MG63 (cell line): ENCODE measurements at places on chromosomes 4 and X. TPM values are rescaled to one million over a fixed set of nuclear protein-coding genes. Genes with fewer than 3 reads are reported as not detected.

L1CAM gene
- total RNA-seq: 0.30 TPM in 1 of 2 replicates, not detected in the other

SHISA3 gene
- 0.47 and 1.6 TPM in 2 replicates for total RNA-seq

RBMXL3 gene
- total RNA-seq: not detected in 2 replicates

GRK4 gene
- total RNA-seq: 2.6 and 3.7 TPM in 2 replicates

CENPVL1 gene
- not detected in 2 replicates for total RNA-seq

SMIM31 gene
- not detected in 2 replicates for total RNA-seq

DNA sequence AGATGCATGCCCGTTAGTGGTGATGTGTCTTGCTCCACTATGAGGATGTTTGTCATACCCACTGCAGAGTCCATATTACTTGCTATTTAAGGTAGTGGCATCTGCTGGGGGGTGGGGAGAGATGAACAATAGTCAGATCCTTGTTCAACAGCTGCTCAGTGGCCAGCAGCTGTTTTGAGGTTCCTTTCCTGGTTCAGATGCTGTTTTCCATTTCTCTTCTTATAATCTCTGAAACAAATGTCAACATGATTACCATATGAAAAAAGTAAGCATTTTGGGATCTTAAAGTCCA is 1567.9 kb upstream of the TENM3 start:
- DNase-seq: no peak

- DNase-seq: no peak
Measured at GRCh38 chrX:25002661-25003020, 13.1 kb downstream of the ARX start.

DNA sequence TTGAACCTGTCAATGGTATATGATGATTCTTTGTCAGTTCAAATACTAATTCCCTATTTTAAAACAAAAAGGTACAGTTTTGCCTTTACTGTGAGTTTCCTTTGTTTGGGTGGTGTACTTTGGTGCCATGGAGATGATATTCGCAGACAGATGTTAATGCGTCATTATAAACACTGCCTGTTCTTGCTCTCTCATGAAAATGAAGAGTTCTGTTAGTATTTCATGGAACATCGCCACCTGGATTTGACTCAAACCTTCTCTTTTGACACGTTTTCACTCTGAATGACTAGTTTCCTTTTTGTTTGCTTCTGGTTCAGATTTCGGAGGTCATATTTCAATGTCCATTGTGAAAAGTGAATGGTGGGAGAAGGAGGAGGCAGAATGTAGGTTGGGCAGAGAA is 6.9 kb upstream of the CTSO start:
- no peak for DNase-seq

DNA sequence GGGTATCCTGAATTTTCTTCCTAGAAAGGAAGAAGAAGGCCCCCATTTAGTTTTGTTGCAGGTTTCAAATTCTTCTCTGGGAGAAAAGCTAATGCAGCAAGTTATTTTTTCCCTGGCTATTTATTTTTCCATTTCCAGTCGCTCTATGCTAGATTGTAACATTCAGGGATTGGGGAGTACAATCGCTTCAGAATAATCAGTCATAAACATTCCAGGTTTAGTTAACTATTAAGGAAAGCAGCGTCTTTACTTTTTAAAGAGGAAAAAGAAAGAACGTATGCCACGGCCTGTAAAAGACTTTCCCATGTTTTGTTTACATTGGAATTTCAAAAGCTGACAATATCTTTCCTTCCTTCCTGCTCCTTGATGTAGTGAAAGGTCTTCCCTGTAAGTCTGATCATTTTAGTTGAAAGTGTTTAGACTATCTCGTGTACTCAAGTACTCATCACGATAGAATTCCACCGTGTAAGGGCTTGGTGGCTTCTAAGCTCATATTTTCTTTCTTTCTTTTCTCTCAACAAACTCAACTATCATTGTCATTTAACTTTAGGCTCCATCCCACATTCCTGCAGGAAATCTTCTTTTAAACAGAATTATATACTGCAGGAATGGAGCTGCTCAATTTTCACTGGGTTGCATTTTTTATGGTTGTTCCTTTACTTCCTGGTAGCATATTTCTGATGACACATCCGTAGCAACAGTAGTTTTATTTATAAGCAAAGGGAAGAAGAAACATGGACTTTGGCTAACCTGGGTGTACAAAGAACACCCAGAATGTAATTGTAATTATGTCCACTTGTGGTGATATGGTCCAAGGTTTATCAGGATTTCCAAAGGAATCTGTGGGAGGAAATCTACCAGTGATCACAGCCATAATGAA is 213.1 kb upstream of the FAT1 start:
- DNase-seq: no peak

DNA sequence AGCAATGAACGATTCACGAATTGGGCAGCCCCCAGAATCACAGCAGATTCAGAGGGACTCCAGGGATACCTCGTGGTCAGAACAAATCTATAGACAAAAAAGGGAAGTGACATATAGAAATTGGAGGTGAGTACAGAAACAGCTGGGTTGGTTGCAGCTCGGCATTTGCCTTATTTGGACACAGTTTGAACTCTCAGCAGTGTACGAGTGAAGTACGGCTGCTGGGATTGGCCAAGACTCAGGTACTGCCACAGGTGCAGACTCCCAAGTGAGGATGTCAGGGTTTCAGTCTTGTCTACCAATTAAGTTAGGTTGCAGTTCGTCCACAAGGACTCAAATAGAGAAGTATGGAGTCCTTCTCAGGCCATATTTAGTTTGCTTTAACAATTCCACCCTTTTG is 28.2 kb downstream of the HTT-AS start:
- DNase-seq: no peak

DNA sequence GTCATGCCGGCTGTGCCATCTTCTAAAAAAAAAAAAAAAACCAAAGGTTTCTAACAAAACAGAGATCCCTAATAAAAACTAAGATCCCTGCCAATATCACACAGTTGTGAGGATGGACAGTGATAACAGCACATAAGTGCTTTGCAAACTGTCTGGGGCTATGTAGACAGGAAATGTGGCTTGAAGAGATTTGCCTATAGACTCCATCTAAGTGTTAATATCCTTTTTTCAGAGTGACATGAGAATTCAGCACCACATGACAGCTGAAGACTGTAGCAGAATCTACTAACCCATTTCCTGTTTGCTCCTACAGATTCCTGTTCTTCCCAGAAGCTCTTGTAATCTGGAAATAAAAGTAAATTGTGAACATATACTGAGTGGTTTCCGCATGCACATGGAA is 215.4 kb downstream of the KDR start:
- no peak for DNase-seq

GRCh38 chr4:37999965-38000364 is 39.8 kb downstream of the PTTG2 start:
- DNase-seq: no peak

DNA sequence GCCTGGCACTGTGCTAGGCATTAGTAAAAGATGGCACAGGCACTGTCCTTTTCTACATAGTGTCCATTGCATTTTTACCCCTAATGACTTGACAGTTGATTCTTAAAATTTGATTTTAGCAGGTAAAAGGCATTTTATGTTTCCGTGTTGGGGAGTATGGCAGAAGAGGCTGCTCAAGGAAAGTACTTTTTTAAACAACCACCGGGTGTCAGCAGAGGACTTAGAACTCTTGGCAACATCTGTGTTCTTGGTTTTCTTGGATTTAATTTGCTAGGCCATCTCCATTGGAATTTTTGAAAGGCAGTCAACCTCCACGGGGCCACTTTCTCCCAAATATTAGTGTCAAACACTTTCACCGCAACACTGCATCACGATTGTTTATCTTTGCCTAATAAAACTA is 102.9 kb downstream of the TSPAN7 start:
- no peak for DNase-seq

- DNase-seq: no peak
Measured at GRCh38 chrX:79601341-79602131, 234.4 kb upstream of the ITM2A start.

DNA sequence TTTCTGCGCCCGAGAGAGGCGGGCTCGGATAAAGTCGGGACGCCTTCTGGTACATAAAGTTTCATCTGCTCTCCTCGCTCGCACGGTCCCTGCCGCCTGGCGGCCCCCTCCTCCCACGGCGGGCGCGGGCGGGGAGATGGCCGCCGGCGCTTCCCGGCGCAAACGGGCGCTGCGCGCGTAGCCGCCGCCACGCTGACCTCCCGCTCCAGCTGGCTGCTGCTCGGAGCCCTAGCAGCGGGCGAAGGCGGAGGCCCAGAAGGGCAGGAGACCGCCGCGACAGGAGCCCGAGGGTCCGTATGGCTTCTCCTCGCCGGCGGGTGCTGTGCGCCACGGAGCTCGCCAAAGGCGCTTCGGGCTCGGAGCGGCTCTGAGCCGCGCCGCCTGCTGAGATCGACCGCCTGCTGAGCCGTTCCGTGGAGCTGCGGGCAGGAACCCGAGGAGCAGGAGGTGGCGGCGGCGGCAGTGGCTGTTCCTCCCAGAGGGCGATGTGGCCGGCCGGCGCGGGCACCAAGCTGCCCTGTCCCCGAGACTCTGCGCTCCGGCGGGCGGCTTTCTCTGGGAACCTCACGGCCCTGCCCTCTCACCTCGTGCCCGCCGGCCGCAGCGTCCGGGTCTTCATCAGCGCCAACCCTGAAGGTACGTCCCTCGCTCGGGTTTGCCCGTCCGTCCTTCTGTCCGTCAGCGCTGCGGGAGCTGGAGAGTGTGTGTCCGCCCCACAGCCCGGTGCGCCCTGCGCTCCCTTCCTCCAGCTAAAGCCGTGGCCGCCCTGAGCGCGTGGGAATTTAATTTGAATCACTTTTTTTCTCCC is at the start of gene NWD2:
NWD2 (plus strand) TSS at position 161 of the 808 bp plus-strand sequence; CDS start at position 486, 325 bp downstream.
- DNase-seq: peak; percentile 8

DNA sequence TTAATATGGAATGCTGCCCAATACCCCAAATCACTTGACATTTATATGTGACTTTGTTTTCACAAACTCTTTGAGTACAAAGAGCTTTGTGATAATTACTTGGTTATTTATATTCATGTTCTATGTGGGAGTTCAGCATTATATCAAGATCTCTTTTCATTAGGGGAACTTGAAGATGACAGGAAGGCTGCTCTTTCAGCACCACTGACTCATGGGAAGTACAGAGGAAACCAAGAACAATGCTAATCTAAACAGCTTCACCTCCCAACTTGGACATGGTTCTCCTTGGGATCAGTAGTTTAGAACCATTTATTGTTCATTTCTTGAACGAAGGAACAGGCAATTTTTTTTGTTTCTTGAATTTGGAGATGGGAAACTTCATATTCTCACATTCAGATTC is 184.0 kb upstream of the AFF2 start:
- no peak for DNase-seq
